ENCODE measurements at places on chromosomes 1 and 21. TPM values are rescaled to one million over a fixed set of nuclear protein-coding genes. Genes with fewer than 3 reads are reported as not detected.

The IFNLR1 gene
- polyA plus RNA-seq: not detected

The HSPG2 gene
- 40.7 TPM for polyA plus RNA-seq

The THEM5 gene
- not detected for polyA plus RNA-seq

The CELA2A gene
- not detected for polyA plus RNA-seq

The TRNP1 gene
- 66.9 TPM for polyA plus RNA-seq

The RSPH1 gene
- polyA plus RNA-seq: 0.05 TPM

The PODN gene
- 21.8 TPM for polyA plus RNA-seq

The CCDC27 gene
- not detected for polyA plus RNA-seq

The GJA8 gene
- not detected for polyA plus RNA-seq

The RAB7B gene
- 20.1 TPM for polyA plus RNA-seq

The SDHB gene
- 136 TPM for polyA plus RNA-seq

The RNF186 gene
- polyA plus RNA-seq: not detected

The SPATA46 gene
- not detected for polyA plus RNA-seq

The LRRIQ3 gene
- 0.56 TPM for polyA plus RNA-seq

The MASP2 gene
- not detected for polyA plus RNA-seq
